HEK293T (cell line): ENCODE measurements at places on chromosomes 5 and 9.
A peak's percentile ranks its signal among the peaks of the same experiment; 100 is the strongest.

DNA sequence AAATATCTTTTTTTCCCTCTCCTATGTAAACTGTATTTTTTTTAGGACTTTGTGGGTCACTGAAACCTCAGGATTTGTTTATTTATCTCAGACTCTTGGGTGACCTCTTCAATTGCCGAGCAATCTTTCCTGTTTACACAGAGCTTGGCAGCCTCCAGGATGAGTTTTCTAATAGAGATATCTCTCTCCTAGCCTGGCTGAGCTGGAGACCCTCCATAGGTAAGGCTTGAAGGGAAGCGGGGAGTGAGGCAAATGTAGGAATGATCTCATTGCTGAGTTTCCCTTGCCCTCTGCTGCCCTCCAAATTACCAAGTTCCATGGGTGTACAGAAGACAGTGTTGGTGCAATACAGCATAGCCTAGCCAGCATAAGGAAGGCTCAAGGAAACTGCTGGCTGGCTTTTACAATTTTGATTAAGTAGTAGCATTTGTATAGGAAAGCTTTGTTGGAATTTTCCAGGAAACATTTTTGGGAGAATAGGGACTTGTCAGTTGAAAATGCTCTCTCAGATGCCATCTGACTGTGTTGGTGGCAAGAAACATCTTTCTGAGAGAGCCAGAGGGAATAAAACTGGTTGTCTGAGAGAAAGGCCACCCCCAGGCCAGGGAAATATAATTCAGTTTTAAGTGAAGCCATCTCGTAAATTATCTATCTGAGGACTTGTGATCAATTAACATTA, 116.0 kb downstream of the NMUR2 start:
- DNase-seq = no peak

- no peak for DNase-seq
Measured at GRCh38 chr9:106962122-106962521, 99.2 kb downstream of the ZNF462 start.

GRCh38 chr5:93621327-93621798, 38.3 kb downstream of the NR2F1 start:
- DNase-seq = peak; percentile 58

- no peak for DNase-seq
Measured at GRCh38 chr9:3836011-3836410, 310.2 kb upstream of the RFX3 start.

DNA sequence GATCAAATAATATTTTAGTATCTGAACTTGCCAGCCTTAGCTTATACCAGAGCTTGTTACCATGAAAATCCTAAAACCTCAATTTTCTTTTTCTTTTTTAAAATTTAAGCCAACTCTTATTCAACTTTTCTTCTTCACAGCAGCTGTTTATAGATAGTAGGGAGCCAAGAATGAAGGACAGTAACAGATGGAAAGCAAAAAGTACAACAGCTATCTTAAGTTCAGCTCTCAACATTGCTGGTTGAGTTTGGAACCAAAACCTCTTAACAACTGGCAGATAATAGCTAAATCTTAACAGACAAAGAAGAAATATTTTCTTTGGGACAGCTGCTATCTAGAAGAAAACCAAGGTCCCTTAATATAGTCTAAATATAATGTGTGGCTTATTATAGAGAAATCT, 74.7 kb downstream of the PJA2 start:
- no peak for DNase-seq

- DNase-seq = no peak
Measured at GRCh38 chr9:71303351-71303750, 181.9 kb upstream of the TRPM3 start.

DNA sequence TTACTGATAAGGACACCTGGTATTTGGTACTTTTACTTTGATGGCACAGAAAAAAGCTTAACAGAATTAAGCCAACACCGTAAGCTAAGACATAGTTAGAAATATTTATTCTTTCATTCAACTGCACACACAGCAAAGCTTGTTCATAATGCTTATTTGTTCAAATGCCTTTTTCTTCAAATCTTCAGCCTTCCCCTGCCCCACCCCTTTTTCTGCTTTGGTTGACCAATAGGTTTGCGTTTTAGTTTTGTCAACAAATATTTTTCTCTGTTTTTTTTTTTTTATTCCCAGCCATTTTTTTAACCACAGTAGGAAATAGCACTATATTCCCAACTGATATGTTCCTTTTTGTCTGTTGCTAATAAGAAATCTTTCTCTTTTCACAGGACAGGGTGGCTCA, 4.9 kb upstream of the RICTOR start:
- no peak for DNase-seq

GRCh38 chr5:62143268-62144229, 162.5 kb upstream of the KIF2A start:
- peak; percentile 14 for DNase-seq

DNA sequence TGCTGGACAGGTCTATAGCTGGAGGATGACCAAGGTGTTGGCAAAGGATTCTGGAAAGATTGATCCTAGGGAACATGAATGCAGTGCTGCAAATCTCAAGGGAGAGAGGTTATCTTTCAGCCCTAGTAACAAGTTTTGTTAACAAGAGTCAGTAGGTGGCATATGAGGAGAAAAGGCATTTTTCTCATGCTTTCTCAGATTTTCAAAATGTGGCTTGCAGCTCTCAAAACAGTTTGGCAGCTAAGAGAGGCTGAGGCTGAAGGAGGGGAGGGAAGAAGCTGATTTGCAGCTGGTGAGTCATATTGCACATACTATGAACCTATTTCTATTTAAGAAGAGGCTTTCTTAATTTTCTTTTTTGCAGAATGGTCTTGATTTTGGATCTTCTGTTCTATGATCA, 64.3 kb upstream of the PCA3 start:
- DNase-seq = no peak

- DNase-seq = no peak
Measured at GRCh38 chr5:87061046-87061445, 206.6 kb upstream of the RASA1 start.

- DNase-seq = no peak
Measured at GRCh38 chr9:137685035-137685740, 66.4 kb downstream of the EHMT1 start.

DNA sequence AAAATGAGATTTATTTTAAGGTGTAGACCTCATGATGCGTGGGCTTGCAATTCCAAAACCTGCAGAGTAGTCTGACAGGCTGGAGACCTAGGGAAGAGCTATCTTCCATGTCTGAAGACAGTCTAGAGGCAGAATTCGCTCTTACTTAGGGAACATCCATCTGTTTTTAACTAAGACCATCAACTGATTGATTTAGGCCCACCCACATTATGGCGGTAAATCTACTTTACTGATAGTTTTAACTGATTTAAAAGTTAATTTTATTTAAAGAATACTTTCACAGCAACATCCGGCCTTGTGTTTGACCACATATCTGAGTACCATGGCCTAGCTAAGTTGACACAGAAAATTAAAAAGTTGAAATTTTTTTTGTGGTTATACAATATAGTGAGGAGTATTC, 6.0 kb upstream of the ST8SIA4 start:
- no peak for DNase-seq

DNA sequence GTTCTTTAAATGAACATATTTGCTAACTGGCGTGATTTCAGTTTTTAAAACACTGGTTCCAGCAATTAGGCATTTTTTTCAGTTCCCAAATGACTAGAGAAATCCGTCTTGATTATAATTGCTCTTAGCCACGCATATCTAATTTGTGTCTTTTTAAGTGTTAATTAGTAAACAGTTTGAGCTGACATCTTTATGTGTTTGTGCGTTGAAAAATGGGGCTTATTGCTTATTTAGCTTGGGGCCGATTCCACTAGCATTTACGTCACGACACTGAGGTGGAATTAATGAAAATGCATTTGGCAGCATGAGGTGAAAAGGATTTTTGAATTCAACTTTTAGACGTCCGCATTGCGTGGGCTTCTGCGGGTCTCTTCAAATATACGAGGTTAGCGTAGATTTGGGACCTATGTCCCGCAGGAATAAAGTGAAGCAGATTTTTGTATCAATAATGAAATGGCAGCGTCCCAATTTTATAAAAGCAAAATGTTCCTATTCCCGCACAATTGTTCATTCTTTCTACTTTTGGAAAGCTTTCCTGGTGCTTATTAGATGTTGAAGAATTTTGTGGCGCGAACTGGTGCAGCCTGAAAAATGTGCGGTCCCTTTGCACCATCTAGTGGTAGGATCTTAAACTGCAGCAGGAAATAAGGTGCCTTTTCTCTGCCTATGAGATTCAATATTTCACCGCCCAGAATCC, 122.7 kb upstream of the LMX1B start:
- peak; percentile 37 for DNase-seq

GRCh38 chr5:76479973-76480667, 77.0 kb downstream of the IQGAP2 start:
- no peak for DNase-seq

- no peak for DNase-seq
Measured at GRCh38 chr5:177449140-177450061, 2.8 kb downstream of the PRR7 start.

DNA sequence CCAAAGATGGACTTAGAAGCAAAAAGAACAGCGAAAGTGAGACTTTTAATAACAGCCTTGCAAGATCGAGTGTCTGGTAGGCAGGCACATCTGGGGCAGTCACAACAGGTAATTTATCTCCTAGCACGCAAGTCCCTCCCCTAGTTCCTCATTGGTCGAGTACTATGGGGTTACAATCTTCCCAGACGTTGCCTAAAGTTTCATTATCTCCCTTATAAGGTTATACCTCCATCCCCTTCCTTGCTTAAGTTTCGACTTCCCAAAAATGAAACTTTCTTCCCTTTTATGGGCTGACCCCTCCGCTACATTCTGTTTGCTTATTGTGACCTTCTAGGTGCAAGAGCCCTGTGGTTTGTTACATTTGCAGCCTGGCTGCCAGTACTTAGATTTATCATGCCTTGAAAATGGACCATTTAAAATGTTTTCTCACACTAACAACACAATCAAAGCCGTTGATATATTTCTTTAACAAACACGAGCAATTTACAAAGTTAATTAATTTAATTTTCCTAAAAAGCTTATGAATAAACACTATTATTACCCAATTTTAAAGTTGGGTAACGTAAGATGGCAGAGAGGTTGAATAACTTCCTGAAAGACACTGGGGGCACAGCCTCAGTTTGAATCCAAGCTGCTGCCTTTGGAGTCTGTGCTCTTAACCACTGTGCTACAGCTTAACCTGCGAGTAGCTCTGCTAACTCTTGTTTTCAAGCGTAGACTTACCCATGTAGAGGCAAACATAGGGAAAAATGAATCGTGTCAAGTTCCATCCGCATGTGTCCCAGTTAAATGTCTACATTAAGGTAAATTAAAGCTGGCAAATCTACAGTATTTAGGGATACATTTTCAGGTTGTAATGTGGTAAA, 91.7 kb downstream of the EDIL3 start:
- DNase-seq = no peak

DNA sequence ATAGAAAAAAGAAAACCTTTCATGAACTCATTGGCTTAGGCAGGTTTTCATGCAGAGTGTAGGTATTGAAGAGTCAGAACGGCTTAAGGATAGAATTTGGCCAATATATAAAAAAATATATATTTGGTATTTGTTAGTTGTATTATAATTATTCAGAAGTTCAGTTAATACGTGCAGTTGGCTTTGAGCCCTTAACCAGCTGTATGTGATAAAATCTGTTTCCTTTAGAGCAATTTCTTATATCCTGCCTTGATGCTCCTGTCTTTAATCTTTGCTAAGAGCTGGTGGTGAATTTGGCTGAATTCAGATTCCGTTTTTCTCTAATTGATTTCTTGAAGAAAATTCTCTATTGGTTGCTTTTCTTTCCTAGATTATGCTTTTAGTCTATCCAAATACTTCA, 3.7 kb downstream of the ANXA1 start:
- no peak for DNase-seq

DNA sequence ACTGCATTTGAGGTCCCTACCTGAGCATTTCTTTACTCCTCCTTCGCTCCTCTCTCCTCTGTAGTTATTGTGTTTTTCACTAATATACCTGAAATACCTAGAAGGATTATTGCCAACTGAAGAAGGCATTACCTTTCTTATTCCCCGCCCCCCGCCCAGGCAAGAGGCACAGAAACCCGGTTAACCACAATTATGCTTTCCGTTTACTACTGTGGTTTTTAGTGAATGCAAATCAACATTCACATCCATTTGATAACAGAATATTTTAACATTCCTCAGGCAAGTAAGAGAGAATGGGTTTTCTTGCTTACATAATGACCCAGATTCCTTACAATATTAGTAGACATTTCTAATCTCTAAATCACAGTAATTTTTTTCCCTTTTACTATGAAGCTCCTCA, 136.9 kb downstream of the PCSK5 start:
- no peak for DNase-seq

GRCh38 chr5:4989118-4989517, 151.0 kb upstream of the ADAMTS16 start:
- no peak for DNase-seq

DNA sequence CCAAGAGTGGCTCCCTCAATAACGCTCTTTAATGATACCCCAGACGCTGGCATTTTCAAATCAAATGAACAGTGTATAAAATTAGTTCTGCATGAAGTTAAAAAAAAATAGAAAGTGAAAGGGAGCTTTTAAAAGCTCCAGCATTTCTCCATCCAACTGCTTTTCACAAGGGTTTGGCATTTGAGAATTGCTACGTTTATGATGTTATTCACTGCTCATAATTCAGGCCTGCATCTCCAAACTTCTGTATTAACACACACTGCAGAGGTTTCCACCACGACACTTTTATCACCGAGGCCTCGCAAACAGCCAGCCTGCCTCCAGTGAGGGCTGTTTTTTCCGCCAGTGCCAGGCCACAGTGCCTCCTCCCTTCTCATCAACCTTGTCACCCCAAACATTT, 205.5 kb upstream of the EFNA5 start:
- no peak for DNase-seq

DNA sequence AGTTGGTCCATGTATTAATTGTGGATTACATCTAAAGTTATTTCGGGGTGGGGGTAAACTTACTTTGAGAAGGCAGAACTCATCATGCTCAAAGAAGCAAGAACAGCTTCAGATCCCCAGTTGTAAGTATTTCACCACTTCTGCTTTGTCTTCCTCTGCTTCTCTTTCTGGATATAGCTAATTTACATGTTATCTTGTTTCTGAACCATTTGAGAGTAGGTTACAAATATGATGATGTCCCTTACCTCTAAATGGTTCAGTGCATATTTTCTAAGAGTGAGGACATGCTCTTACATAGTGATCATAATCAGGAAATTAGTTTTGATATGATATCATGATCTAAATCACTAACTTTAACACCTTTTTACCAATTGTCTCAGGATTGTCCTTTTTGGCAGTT, 11.9 kb downstream of the TRIO start:
- DNase-seq = no peak

DNA sequence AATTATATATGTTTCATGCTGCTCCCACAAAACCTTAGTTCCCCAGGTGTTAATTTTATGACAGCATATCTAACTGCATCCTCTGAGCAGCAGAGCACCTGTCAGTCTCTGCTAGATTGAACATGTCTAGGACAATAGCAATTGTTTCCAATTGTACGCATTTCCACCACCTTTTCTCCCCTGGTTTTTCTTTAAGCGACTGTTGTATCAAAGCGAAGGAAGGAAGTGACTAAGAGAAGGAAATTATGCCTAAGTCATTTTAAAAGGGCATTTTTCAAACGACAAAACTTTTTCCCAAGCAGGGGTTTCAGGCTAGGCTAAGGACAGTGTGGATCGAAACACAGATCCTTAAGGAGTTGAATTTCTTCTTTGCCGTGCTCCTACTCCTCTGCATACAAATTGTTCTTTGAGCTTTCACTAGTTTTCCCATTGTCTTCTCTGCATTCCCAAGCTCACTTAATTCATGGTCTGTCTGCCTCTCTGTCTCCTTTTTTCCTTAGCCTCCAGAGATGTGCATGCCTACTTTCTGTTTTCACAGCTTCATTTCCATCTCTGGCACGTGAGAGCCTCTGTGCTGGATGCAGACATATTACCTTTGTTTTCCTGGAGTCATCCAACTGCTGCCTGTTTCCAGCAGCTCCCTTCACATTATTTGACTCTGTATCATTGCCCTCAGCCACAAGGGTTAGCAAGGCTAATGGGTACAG, 39.4 kb upstream of the STARD4 start:
- no peak for DNase-seq
